Glutamatergic neuron (in vitro differentiated cells): ENCODE measurements at places on chromosomes 16 and 17. TPM values are rescaled to one million over a fixed set of nuclear protein-coding genes. Genes with fewer than 3 reads are reported as not detected.

Gene CDH16
- not detected for total RNA-seq

Gene MYH8
- total RNA-seq: 0.96 TPM

GRCh38 chr16:10967986-10968385 is 23.6 kb downstream of the CLEC16A start:
- no peaks in the 10 kb centered on the region for H3K36me3 ChIP-seq
- no peak overlapping the region for H3K27ac ChIP-seq
- no peak for DNase-seq
- peaks cover 3% of the 10 kb centered on the region for H3K27me3 ChIP-seq

GRCh38 chr17:17836818-17837379 is at the start of gene SREBF1:
Gene SREBF1, minus strand, starts transcription at chr17:17836986. Its CDS starts 169 bp downstream, at chr17:17836817.
- peaks cover 39% of the 10 kb centered on the region for H3K4me1 ChIP-seq
- H3K27me3 ChIP-seq: peaks cover 13% of the 10 kb centered on the region
- H3K27ac ChIP-seq: peak within 1 kb of the TSS; percentile 99
- no peaks in the 10 kb centered on the region for H3K36me3 ChIP-seq

- peaks cover 11% of the 10 kb centered on the region for H3K36me3 ChIP-seq
- peak overlapping the region; percentile 82 for H3K27ac ChIP-seq
- H3K27me3 ChIP-seq: peaks cover 5% of the 10 kb centered on the region
- no peak for DNase-seq
- H3K4me3 ChIP-seq: peak overlapping the region; percentile 59
These were observed 20.8 kb upstream of the NOL11 start for GRCh38 chr17:67696853-67697498.

Gene HS3ST3A1
- total RNA-seq: 1.1 TPM
